NCI-H82 (cell line): ENCODE measurements at places on chromosomes 6 and 20.

- DNase-seq: no peak
These were observed 45.1 kb downstream of the RNASET2 start for GRCh38 chr6:166911248-166911677.

- no peak for DNase-seq
These were observed 176.6 kb downstream of the TSHZ2 start for GRCh38 chr20:53148771-53149147.

- DNase-seq: no peak
These were observed 108.4 kb upstream of the PRSS16 start for GRCh38 chr6:27138837-27139755.

GRCh38 chr6:7974938-7975763 lies 64.6 kb upstream of the TXNDC5 start:
- no peak for DNase-seq

GRCh38 chr6:149910721-149911151 lies 12.2 kb downstream of the RAET1G start:
- no peak for DNase-seq

DNA sequence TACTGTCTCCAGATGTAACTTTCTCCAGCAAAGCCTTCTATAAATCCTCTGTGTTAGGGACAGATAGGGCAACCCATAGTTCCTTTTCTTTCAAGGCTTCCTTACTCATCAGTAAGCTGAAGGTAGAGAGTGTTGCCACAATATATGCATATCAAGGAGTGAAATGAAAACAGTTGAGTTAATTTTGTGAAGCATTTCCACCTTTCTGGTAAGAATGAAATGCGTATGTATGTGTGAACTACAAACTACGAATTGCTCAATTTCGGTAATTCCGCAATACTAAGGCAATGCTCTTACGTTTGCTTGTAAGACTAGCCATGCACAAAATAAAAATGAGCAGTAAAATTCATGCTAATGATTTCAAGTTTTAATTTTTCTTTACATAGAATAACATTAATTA lies 61.2 kb upstream of the HBS1L start:
- DNase-seq: no peak

GRCh38 chr20:6426287-6426891 lies 303.6 kb upstream of the FERMT1 start:
- no peak for DNase-seq
